EL (cell line): ENCODE measurements at places on chromosomes 16 and 17.

- no peak for DNase-seq
Measured at GRCh38 chr16:85431431-85432124, 181.5 kb upstream of the GSE1 start.

- no peak for DNase-seq
Measured at GRCh38 chr16:88921591-88921990, 55.1 kb upstream of the PABPN1L start.

DNA sequence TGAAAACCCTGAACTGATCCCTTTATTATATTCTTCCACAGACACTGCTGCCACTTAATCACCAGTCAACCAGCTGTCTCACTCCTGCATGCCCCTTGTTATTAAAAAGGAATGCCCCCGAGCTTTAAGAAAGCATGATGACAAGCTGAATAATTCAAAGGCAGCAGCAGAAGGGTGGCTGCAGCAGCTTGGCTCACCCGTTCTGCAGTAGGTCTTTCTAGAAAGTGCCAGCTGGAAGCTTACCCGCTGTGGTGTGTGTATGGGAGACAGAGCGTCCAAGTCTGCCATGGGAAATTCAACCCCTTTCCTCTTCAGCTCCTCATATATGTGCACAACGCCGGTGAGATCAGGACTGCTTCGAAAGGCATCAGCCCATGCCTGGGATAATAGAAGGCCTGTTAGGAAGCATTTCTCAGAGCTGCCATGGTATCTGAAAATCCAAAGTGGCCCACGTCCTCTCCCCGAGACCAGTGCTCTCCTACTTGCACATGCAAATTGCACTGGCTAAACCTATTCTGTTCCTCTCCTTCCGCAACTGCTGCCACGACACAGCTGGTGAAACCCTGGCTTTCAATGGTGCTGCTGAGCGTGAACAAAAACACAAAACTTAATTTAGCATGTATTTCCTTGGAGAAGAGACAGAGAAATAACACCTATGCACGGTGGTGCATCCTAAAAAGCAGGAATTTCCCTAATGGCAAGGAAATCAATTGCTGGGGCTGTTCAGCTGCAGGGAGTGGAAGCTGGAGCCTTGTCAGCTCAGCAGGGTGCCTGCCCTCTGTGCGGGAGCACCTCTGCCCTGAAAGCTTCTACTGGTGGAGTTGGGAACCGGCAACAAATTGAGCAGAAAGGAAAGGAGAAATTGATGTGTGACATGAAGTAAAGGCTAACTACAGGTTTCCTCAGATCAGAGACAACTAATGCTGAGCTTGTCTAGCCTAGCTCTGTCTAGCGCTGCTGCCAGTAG lies 47.9 kb upstream of the SREBF1 start:
- no peak for DNase-seq

DNA sequence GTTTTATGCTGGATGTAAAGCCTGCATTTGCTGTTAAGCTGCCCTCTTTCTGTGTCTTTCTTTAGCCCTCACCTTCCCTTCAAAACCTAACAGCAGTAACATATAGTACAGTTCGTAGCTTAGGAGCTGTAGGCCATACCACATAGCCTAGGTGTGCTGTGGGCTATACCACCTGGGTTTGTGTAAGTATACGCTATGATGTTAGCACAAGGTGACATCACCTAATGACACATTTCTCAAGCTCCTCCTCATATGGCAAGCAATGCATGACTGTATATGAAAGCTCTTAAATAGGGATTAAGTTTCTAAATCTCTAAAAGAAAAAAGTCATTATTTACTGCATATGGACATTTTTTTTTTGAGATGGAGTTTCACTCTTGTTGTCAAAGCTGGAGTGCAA lies 57.8 kb upstream of the TMEM97 start:
- no peak for DNase-seq

DNA sequence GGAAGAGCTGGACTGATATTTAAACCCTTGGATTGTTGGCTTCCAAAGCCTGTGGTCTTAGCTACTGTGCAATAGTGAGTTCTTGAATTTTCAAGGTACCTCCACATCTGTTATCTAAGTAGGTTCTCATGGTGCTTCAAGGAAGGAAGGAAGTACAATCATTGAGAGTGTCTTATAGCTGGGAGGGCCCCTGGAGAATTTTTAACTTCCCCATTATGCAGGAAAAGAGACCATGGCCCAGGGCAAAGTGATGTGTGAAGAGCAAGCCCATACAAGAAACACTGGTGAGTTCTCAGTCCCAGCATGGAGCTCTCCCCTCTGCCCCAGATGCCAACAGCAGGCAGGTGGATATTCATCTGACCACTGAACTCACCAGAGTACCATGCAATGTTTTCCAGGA lies 169.0 kb upstream of the IRX6 start:
- DNase-seq = no peak

GRCh38 chr17:72240333-72240732 lies 119.5 kb downstream of the SOX9 start:
- no peak for DNase-seq

DNA sequence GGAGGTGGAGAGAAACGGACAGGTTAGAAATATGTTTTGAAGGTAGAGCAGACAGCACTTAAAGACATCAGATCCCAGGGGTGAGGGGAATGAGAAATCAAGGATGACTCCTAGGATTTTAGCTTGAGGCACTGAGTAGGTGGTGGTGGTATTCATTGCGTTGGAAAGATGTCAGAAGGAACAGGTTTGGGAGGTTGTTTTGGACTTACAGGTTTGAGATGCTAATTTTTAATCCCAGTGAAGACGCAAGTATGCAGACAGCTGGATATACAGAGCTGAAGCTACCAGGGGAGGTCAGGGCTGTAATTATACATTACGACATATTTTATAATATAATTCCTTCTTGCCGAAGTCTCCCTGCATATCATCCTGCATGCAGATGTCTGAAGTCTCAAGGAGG lies 433.3 kb downstream of the XYLT1 start:
- DNase-seq = no peak

DNA sequence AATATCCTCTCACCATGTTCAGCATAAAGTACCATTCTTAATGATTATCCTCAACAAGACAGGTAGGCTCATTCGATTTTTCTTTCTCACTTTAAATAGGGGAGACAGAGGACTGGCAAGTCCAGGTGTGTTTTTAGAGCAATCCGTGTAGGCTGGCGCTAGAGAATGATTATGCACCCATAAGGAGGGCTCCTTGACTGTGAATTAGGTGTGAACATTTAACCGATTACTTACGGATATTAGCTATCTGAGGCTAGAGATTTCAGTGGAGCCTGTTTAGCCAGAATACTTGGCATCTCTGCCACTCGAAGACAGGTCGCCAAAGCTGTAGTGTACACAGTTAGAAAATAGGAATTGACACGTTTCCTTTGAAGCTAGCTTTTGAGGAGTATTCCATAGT lies 1.9 kb downstream of the SEC14L1 start:
- DNase-seq = no peak
